ENCODE measurements at places on chromosomes 5 and 9. TPM values are rescaled to one million over a fixed set of nuclear protein-coding genes. Genes with fewer than 3 reads are reported as not detected.

The NTNG2 gene
- 22.1 TPM for total RNA-seq

The TERT gene
- total RNA-seq = 1.1 TPM

The TPRN gene
- total RNA-seq = 3.0 TPM

The DMRT2 gene
- total RNA-seq = not detected

The SPAAR gene
- total RNA-seq = under 0.01 TPM

The TRPM6 gene
- under 0.01 TPM for total RNA-seq

The TYRP1 gene
- total RNA-seq = not detected

The MOB3B gene
- 0.54 TPM for total RNA-seq

The NTRK2 gene
- under 0.01 TPM for total RNA-seq

The LCN6 gene
- total RNA-seq = 0.81 TPM

The TLX3 gene
- total RNA-seq = not detected

The PLEKHG4B gene
- 7.0 TPM for total RNA-seq

The CD72 gene
- 6.7 TPM for total RNA-seq

The OGN gene
- under 0.01 TPM for total RNA-seq

The TTC16 gene
- total RNA-seq = under 0.01 TPM

The FGF18 gene
- total RNA-seq = 0.54 TPM

The NAIP gene
- 9.7 TPM for total RNA-seq

The C9orf50 gene
- total RNA-seq = not detected

The PCDHGB3 gene
- total RNA-seq = 3.5 TPM

The LCN1 gene
- total RNA-seq = not detected

The OBP2B gene
- total RNA-seq = not detected

The SOX30 gene
- total RNA-seq = under 0.01 TPM

The ADAMTS12 gene
- not detected for total RNA-seq

The MORN5 gene
- 0.27 TPM for total RNA-seq

The TEX48 gene
- total RNA-seq = not detected

The TOR4A gene
- total RNA-seq = 25.0 TPM

The OMD gene
- total RNA-seq = not detected

The ATP10B gene
- not detected for total RNA-seq

The SLC36A2 gene
- under 0.01 TPM for total RNA-seq

The ENTREP1 gene
- under 0.01 TPM for total RNA-seq

The MLLT3 gene
- total RNA-seq = 84.6 TPM

The CNTNAP3 gene
- total RNA-seq = not detected

The PCDHB4 gene
- under 0.01 TPM for total RNA-seq

The FSTL4 gene
- under 0.01 TPM for total RNA-seq

The LCN15 gene
- total RNA-seq = not detected

The TMEFF1 gene
- total RNA-seq = 0.54 TPM

The ARID3C gene
- not detected for total RNA-seq

The SURF4 gene
- total RNA-seq = 196 TPM

The DRD1 gene
- total RNA-seq = not detected

The NPDC1 gene
- 51.2 TPM for total RNA-seq

The UNC13B gene
- 6.2 TPM for total RNA-seq

The MEIKIN gene
- not detected for total RNA-seq

The CNTRL gene
- 30.7 TPM for total RNA-seq

The CRHBP gene
- 430 TPM for total RNA-seq

Data from hematopoietic multipotent progenitor cell (in vitro differentiated cells).